Activated CD4-positive, alpha-beta T cell treated with anti-CD3 and anti-CD28 coated beads, Interleukin-2, amount 50 U/mL, for 48 hours (primary cell): ENCODE measurements at places on chromosomes 4 and X.

DNA sequence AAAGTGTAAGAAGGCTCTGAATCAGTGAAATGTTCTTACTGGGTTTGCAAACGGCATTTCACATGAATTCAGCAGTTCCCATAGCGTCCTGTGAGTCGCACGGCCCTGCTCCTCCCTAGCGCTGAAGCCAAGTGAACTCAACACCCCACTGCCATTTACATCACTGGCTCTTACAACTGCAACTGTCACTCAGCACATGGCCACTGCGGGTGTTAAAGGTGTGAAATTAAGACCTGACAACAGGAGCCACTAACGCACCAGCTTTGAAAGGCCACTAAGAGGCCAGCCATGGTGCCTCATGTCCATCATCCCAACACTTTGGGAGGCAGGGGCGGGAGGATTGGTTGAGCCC, 31.7 kb downstream of the RNF212 start:
- DNase-seq = peak; percentile 42

- DNase-seq = no peak
Observed at GRCh38 chr4:148800336-148800885, 358.2 kb upstream of the NR3C2 start.

DNA sequence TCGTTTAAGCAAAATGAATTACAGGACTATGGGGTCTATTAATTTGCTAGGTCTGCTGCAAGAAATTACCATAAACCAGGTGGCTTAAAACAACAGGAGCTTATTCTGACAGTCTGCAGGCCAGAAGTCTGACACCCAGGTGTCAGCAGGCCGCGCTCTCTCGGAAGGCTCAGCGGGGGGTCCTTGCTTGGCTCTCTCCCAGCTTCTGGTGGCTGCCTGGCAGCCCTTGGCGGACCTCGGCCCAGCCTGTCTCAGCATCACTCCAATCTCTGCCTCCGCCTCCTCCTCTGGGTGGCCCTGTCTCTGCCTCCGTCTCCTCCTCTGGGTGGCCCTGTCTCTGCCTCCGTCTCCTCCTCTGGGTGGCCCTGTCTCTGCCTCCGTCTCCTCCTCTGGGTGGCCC, 580.5 kb upstream of the FAT1 start:
- DNase-seq = no peak

GRCh38 chr4:94472056-94472826, 20.5 kb downstream of the PDLIM5 start:
- no peak for DNase-seq

DNA sequence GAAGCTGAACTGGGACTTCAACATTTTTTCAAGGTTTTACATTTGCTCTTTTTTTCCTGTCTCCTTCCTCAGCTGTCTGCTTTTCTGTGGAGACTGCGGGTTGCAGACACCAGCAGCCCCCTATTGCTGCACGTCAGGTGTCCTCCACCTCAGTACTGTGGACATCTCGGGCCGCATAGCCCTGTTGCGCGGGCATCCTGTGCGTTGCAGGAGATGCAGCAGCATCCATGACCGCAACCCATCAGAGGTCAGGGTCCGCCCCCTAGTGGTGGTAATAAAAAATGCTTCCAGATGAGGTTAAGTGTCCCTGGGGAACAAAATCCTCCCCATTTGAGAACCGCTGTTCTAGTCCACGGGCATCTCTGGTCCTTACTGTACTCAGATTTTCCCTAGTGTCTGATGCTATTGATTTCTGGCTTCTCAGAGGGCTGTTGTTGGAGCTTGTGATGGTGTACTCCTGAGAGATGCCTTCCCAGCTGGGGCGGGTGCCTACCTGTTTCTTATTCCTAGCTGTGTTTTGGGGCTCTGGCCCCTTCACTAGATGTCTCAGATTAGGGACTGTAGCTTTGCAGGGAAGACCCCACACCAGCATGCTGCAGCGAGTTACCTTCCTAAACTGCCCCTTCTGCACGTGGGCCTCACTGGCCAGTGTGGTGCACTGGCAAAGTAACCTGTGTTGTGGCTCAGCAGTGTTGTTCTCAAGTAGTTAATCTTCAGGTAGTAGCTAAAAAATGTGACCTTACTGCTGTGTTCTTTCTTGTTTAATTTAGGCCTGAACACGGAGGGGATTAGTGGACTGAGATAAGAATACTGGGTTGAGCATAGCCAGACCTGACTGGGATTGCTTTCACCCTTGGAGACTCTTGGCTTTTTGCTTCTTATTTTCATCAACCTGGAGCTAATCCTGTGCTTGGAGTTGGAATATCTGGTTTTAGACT, 28.2 kb downstream of the NSD2 start:
- peak; percentile 74 for DNase-seq

GRCh38 chr4:139773560-139774318, 108.1 kb downstream of the MGST2 start:
- DNase-seq = no peak

DNA sequence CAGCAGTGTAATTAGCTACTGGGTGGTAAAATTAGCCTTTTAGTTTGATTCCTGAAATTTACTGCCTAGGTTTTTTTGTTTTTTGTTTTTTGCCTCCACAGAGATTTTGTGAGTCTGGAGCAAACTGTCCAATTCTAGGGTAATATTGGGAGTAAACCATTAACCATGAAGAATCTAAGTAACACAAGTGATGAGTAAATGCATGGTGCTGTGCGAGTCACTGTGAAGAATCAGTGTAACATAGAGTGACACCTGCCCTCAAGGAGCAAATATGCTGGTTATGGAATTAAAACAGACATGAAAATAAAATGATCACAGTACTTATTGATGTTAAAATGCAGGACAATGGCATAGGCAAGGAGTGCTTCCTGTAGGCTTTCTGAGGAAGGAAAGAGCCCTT, 60.1 kb downstream of the LRP2BP start:
- no peak for DNase-seq

- no peak for DNase-seq
Observed at GRCh38 chr4:2060611-2061185, 1.6 kb downstream of the NAT8L start.

- DNase-seq = no peak
Observed at GRCh38 chrX:1781766-1782165, 166.9 kb downstream of the ASMT start.

DNA sequence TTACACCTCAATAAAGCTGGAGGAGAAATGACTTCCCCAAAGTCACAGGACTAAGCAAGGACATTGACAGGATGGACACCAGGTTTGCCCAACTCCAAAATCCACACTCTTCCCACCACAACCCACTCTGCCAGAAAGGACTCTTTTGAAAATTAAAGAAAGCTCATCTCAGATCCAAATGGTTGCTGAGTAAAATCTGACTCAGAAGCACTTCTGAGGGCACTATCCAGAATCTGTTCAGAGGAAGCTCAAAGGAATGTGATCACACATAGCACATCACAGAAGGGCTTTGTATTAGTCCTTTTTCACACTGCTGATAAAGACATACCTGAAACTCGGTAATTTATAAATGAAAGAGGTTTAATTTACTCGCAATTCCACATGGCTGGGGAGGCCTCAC, 155.5 kb downstream of the RAB28 start:
- DNase-seq = no peak

GRCh38 chrX:153392642-153393321, 8.4 kb downstream of the PNMA6E start:
- DNase-seq = no peak

- DNase-seq = no peak
Observed at GRCh38 chr4:110704748-110705439, 82.0 kb upstream of the PITX2 start.

DNA sequence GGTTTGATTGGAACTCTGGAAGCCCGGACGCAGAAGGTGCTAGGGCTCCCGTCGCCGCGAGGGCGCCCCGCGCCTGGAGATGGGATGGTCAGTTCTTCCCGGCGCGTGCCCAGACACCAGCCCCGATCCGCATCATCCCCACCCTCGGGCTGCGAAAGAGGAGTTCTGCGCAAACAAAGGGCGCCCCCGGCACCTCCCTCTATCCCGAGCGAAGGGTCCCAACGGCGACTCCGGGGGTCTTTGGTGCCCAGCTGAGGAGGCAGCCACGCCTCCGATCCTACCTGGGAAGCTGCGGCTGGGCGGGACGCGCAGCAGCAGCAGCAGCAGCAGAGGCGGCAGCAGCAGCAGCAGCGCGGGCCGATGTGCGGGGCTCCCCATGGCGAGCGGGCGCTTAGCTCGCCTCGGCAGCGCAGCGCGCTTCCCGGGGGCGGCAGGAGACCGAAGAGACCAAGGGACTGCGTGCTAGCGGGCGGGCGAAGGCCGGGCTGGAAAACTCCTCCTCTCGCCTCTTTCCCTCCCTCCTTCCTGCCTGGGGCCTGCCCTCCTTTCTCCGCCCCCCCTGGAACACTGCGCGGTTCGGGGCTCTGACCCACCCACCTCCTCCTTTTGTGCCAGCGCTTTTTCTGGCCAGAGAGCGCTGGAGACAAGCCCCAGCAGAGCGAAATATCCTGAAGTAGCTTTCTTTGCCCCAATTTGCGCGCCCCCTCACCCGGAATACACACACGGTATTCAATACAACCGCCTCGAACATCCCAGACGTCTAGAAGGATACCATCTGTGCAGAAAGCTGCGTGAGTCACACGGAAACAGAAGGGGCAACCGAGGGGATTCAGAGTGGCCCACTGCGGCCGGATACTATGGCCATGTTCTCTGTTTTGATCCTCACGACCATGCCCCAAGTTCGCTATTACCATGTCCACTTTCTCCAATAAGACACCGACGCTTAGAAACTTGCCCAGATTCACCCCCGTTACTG, at the start of gene SRPX:
SRPX (minus strand) TSS at position 457 of the 976 bp plus-strand sequence; CDS start at position 378, 79 bp downstream.
- no peak for DNase-seq

GRCh38 chr4:10457255-10457801, at the start of gene ZNF518B:
TSS of gene ZNF518B (minus strand) at chr4:10457426. CDS start at chr4:10446328, 11,098 bp downstream.
- DNase-seq = peak; percentile 78

GRCh38 chr4:138891631-138892031, 124.0 kb upstream of the NOCT start:
- DNase-seq = no peak

GRCh38 chr4:184348311-184349233, 125.8 kb downstream of the IRF2 start:
- DNase-seq = no peak

DNA sequence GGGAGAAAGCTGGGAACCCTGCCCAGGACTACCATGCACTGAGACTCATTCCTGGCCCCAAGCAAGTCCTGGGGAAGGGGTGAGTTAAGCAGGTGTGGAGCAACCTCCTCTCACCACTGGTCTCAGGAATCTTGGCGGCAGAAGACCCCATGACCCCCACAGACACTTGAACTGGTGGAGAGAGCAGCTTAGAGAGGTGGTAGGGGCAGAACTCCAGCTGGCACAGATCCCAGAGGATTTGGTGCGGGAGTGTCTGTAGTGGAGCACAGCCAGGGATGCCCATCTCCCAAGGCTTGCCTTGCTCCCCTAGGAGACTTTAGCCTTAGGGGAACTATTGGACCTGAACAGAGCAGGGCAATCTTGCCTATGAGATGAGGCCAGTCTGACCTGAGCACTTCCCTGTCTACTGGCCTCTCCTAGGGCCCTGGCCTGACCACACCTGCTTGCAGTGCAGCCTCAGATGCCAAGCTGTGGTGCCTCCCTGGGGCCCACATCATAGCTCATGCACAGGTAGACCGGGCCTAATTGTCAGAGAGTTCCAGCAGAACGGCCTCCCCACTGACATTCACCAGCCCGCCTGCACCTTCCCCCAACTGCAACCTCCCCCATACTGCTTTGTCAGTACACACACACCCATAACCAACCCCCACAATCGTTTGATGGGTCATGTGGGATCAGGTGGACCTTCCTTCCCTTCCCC, 78.0 kb downstream of the NAA11 start:
- no peak for DNase-seq

DNA sequence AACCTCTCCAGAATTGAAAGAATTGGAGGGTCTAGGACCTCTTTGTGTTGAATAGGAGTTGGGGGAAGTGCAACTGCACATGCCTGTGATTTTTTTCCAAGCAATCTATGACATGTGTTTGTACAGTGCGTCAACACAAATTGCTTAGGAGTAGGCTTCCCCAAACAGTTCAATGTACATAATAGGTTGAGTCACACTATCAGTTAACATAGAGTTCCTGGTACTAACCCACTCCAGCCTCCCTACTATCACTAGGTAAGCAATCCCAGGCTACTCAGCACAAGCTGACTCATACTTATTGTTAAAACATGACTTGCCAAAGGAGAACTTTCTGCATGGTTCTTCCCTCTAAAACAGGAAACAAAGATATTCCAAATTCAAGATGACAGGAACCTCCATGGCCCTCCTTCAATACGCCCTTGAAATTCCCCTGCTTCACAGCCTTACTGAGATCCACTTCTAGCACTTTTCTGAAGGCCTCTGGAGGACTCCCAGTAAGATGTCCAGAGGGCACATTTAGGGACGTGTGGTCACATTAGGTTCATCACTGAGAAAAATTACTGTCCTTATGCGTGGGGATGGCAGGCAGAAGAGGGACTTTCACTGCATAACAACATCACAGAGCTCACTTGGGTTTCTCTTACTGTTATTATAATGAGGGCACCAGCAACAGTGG, 8.4 kb upstream of the VSIG1 start:
- no peak for DNase-seq
